ENCODE measurements at places on chromosomes 3 and 15.

DNA sequence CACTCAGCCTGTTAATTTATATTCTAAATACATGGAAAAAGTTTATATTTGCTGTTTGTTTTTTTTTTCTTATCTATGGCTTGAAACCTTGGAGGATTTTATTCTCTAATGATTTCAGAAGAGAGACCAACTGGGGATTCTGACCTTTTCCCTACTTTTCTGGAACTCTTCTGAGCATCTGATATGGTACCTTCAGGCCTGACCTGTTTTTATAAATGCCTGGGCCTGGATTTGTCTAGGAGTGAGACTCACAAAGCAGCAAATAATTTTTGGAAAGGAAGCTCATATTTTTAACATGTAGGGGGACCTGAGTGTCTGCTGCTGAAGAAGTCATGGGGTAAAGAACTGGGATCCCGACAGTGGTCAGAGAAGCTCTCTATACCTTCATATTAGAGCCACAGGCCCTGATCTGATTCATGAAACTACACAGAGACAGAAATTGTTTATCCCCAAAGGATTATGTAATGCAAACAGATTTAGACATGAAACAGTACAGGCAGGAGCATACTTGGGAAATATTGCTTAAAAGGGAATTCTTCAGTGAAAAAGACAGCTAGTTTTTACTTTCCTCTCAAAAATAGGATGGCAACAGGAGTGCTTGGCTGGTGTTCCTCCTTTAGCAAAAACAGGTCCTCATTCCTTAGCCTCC lies 15.9 kb downstream of the PPM1L start:
- DNase-seq: no peak

- DNase-seq: no peak
Observed at GRCh38 chr15:77180757-77181156, 109.8 kb upstream of the TSPAN3 start.

DNA sequence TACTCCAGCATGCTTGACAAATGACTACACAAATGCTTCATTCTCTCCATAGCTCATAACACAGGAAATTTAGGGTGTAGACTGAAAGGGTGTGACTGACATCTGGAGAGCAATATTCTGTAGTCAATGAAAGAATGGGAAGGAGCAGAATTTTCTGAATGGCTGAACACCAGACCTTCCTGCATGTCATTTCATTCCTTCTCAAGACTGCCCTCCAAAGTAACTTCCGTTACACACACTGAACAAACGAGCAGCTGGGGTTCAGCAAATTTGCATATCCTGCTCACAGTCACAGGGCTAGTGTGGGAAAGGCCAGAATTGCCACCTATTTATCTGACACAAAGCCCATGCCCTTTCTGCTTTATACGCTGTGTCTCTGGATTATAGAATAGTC lies 325.0 kb upstream of the CFAP20DC start:
- no peak for DNase-seq

GRCh38 chr3:182979674-182980191 lies 605 bp downstream of the DCUN1D1 start:
- DNase-seq: peak; percentile 70

GRCh38 chr3:132343018-132343612 lies 25.9 kb downstream of the ACP3 start:
- peak; percentile 34 for DNase-seq

DNA sequence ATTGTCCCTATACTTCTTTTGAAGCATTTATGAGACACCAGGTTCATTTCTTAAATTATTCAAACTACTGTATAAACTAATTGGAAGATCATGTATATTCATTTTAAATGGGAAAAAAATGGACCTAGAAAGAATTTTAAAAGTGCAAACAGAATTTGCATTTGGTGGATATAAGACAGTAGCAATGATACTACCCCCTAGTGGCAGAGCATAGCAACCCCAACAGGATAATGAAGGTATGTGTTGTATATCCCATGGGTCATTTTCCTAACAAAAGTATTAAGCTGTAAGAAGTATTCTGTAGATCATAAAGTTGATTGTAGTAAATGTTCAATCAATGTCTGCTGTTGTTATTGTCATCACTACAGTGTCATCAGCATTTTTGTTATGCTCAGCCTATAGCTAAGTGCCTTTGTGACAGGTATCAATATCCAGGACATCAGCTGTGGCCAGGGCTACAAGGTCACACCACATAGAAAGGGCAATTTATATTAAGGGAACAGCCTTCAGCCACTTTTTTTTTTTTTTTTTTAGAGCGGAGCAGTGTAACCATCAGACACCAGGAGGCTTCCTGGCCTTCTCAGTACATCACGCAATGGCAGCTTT lies 175.8 kb downstream of the FOXB1 start:
- DNase-seq: no peak

DNA sequence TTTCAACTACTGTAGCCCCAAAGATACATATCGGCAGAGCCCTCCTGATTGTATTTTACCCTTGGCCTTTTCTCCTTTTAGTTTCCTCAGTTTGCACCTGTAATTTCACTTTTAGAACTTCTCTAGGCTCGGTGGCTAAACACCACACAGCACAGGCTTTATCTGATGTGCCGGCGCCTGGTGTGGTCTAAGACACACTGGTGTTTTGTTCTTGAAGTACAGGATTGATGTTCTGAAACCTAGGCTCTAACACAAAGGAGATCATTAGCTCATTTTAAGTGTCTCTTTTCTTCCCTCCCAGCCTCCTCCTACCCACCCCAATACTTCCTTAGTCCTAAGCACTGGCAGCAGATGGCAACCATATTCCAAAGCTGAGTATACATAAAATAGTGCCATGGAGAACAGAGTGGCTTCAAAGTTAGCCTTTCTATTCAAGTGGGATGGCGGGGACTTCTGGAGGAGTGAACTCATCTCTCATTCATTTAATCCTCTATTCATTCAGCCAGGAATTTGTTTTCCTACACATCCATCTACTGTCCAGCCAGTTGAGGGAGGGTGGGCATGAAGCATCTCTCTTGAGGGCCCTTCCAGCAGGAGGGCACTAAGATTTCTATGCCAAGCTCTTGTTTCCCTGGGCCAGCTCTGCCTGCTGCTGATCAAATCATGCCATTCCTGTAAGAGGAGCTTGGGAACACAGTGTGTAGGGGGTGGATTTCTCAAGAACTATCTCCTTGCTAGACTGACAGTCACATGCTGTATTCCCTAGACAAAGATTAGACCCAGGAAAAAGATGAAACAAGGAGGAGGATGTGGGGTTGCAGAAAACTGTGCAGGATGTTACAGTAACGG lies 71.2 kb downstream of the TIGIT start:
- no peak for DNase-seq

DNA sequence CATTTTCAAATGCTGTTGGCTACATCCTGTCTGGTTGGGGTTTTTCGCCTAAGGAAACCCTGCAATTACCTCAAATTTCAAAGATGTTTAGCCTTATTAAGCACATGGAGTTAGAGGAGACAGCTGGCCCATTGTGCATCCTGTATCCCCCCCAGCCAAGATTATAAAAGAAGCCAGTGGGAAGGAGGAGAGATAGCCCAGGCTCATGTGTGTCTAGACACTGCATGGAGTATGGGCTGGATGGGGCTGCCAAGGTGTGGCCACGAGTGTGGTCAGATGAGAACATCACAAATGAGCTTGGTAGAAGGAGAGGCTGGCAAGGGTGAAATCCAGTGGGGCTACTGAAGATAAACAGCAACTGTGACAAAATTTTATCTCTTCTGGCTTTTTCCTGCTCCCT lies 270.0 kb upstream of the TBC1D5 start:
- DNase-seq: no peak

GRCh38 chr3:127389420-127389819 lies 101.6 kb upstream of the PRR20G start:
- DNase-seq: no peak

- no peak for DNase-seq
Observed at GRCh38 chr3:56800832-56801661, 702 bp downstream of the ARHGEF3 start.

DNA sequence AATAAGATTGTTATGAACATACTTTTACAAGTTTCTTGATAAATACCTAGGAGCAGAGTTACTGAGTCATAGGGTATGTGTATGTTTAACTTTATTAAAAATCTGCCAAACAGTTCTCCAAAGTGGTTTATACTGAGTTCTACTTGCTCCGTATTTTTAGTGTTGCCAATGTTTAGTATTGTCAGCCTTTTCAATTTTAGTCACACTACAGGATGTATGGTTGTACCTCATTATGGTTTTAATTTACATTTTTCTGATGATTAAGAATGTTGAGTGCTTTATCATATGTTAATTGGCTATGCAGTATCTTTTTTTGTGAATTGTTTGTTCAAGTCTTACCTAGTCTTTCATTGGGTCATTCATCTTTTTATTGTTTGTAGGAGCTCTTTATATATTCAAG lies 4.3 kb downstream of the TMOD3 start:
- DNase-seq: no peak

GRCh38 chr3:147304756-147305155 lies 101.6 kb downstream of the ZIC4 start:
- DNase-seq: no peak

DNA sequence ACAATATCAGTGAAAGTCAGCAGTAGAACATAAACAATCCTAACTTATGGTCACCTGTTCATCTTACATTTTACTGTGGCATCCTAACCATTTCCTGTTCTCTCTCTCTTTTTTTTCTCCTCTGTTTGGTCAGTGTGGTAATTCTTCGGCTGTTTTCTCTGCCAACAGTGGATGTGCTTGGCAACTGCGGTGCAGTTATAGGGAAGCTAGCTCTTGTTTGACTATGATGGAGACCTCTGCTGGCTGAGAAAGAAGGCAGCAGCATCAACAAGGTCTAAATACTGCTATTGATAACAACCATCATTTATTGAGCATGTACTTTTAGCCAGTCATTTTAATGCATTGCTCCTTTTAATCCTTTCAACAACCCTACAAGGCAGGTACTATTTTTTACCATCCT lies 723 bp upstream of the DRD3 start:
- DNase-seq: peak; percentile 38

DNA sequence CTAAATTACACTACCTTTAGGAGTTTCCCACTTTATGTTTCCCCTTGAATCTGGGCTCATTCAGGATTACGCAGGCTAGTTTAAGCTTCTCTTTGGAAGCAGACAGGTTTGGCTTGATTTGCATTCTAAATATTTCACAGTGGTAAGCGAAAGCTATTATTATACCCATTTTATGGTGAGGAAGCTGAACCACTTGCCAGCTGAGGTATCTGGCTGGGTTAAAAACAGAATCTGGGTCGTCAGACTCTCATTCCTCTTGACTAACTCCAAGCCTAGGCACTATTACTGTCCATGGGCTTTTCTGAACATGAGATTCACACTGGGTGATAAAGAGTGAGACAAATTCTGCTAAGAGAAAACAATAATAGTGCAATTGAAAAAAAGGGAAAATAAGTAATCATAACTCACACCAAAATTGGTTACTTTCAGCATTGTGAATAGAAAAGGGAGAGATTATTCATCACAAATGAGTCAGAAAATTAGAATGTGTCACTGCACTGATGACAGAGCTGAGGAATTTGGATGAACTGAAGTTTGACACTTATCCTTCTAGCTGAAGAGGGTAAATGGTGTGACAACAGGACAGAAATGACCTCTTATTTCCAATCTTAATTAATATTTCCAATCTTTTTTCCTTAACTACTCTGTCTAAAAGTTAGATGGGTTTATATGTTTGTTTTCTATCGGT lies 211.3 kb downstream of the TIGIT start:
- no peak for DNase-seq

DNA sequence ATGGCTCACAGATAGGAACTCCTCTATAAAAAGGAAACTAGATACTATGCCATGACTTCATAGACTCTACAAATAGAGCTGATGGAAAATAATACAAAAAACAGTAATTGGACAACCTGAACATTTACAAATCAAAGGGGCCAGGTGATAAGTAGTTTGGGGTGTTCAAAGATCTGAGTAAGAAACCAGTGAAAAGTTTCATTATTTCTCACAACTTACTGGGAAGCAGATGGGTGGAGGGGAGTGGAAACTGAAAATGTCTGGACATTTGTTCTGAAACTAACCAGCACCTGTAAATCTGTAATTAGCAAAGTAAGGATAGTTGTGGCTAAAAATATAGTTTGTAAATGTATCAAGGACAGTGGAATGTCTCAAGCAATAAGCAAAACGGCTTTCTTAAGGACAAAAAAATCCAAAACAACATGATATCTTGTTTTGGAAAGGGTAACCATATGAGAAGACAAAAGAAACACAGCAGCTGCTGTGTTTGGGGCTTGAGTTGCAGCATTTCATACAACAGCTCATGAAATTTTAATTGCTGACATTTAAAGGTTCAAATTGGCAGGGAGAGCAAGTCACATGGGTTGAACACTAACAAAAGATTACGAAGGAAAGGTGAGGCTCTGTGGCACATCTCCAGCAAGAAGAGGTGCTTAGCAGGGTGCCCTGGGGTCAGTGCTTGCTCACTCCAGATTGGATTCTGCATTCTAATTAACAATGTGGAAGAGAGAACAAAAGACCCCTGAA lies 26.8 kb upstream of the THBS1 start:
- no peak for DNase-seq

- DNase-seq: peak; percentile 49
Observed at GRCh38 chr3:155805802-155806618, at the start of gene C3orf33. Gene C3orf33, minus strand, starts transcription at chr3:155806278. Its CDS starts 26 bp downstream, at chr3:155806252.

- DNase-seq: no peak
Observed at GRCh38 chr3:133295199-133295901, 104.5 kb upstream of the BFSP2 start.

GRCh38 chr3:109336291-109336861 lies 970 bp downstream of the DPPA4 start:
- no peak for DNase-seq

DNA sequence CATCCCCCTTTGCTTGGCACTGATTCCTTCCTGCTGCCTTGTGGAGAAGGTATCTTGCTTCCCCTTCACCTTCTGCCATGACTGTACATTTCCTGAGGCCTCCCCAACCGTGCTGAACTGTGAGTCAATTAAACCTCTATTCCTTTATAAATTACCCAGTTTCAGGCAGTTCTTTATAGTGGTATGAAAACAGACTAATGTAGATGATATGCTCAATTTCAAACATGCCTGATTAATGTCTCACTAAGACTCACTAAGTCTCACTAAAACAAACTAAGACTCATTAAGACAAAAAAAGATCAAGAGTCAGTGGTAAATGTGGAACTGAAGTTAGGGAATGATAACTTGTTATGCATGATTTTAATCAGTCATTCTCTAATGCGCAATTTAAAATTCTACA lies 606.6 kb downstream of the RBMS3 start:
- no peak for DNase-seq

DNA sequence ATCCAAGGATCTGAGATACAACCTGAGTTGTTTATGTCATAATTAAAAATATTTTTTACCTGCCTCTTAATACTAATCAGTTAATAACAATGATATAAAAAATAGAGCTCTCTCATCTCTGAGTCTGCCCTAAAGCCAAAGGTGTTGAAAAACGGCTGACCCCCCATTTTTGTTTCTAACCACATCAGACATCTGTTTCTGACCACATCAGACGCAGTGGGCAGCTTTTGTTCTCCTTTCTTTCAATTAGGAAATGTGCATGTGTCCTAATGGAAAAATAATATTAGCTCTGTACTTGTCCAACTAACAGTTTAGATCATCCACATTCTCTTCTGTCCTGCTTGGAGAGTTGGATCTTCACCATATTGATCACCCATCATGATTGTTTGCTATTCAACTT lies 144.6 kb downstream of the SHOX2 start:
- no peak for DNase-seq

GRCh38 chr15:39078026-39078425 lies 502.9 kb upstream of the THBS1 start:
- DNase-seq: no peak

GRCh38 chr3:41405466-41405865 lies 206.2 kb downstream of the CTNNB1 start:
- DNase-seq: no peak

All from HL-60 (cell line).